ENCODE measurements at places on chromosomes 1 and 21.

- DNase-seq, result no peak
Measured at GRCh38 chr1:24769656-24770651, 24.7 kb downstream of the CLIC4 start.

GRCh38 chr1:13823126-13823880 lies 123.3 kb downstream of the PRDM2 start:
- no peak for DNase-seq

GRCh38 chr1:101540161-101540560 lies 303.3 kb downstream of the S1PR1 start:
- no peak for DNase-seq

GRCh38 chr1:82455342-82455741 lies 654.6 kb downstream of the ADGRL2 start:
- no peak for DNase-seq

- no peak for DNase-seq
Measured at GRCh38 chr1:77757603-77758002, 2.0 kb downstream of the USP33 start.

GRCh38 chr1:182791281-182792179 lies 2.0 kb downstream of the NPL start:
- DNase-seq, result no peak

DNA sequence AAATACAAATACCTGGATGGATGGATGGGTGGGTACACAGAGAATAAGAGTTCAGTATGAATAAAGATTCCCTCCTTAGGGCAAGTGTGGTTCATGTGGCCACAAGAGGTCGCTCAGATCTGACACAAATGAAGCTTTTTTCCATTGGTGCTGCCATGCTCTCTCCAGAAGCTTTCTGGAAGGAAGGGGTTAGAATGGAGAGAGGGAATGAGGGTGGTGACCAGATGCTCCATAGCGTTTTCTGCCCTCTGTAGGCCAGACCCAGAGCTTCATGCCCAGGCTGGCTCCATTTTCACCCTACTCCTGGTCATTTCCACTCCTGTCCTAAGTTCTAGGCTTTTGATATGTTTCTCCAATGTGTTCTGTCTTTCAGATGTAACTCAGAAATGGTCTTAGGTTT lies 3.3 kb upstream of the FCRL6 start:
- peak; percentile 80 for DNase-seq

DNA sequence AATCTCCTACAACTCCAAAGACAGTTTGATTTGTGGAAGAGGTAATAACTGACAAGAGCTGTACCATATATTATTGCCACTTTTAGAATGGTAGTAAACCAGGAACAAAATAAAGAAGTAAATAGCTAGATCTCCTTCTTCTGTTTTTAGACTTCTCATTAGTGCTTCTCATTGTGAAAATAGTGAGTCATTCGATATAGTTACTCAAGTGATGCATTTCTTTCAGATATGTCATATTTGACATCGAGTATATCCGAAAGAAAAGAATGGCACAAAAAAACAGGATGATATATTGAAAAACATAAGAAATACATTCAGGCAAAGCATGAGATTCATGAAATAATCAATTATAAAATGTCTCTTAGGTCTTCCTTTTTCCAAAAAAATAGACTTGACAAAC lies 1346.1 kb downstream of the BRINP3 start:
- DNase-seq, result no peak

GRCh38 chr1:214418391-214418790 lies 133.0 kb downstream of the PTPN14 start:
- no peak for DNase-seq

GRCh38 chr1:184183919-184184318 lies 132.4 kb downstream of the TSEN15 start:
- DNase-seq, result no peak

- DNase-seq, result no peak
Measured at GRCh38 chr1:175569117-175569743, 174.2 kb downstream of the TNR start.

GRCh38 chr1:153977250-153978240 lies at the start of gene JTB:
TSS of gene JTB (minus strand) at chr1:153977674. CDS start at chr1:153977252, 422 bp downstream.
- DNase-seq, result peak; percentile 94

DNA sequence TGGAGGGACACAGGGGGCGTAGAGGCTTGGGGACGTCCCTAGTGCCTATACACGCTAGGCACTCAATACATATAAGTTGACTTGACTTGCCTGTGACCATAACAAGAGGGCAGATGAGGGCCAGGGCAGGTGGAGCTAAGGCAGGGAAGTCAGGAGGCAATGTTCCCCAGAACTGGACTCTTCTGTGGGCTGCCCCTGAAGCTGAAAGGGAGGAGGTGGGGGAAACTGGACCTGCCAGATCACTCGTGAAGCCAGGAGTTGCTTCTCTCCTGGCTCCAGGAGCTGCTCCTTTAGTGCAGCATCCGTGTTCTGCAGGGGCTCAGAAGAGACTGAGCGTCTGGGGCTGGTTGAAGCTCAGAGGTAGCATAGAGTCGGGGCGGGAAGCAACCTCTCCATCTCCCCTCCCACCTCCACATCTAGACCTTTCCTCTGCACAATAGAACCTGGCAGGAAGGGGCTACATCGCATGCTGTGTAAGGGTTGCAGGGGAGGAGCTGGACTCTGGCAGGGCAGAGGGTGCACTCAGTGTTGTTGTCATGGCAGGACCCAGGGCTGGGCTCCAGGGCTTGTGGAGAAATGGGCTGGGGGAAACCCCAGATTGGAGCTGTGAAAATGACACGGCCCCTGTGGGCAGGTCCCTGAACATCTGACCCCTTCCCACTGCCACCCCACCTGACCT lies 2.9 kb upstream of the SEMA4A start:
- no peak for DNase-seq

DNA sequence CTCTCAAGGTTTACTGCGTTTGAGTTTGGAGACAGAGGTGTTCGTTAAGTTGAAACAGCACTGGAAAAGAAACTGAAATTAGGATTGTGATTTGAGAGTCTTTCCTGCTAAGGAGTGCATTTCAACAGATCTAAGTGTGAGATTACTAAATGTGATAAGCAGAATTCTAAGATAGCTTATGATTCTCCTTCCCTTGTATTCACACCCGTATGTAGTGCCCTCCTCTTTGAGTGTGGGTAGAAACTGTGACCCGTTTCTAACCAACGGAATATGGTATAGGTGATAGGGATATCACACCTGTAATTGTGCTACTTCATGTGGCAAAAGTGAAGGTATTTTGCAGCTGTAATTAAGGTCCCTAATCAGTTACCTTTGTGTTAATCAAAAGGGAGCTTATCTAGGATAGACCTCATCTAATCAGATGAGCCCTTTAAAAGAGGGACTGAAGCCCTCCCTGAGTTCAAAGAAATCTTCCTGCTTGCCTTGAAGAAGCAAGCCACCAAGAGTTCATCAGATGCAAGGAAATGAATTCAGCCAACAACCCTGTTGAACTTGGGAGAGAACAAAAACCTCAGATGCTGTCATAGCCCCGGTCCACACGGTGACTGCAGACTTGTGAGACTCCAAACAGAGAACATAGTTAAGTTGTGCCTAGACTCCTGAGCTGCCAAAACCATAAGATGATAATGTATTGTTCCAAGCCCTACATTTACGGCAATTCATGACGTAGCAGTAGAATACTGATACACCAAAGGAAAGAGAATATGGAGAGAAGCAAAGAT lies 12.6 kb upstream of the IL12RB2 start:
- no peak for DNase-seq

DNA sequence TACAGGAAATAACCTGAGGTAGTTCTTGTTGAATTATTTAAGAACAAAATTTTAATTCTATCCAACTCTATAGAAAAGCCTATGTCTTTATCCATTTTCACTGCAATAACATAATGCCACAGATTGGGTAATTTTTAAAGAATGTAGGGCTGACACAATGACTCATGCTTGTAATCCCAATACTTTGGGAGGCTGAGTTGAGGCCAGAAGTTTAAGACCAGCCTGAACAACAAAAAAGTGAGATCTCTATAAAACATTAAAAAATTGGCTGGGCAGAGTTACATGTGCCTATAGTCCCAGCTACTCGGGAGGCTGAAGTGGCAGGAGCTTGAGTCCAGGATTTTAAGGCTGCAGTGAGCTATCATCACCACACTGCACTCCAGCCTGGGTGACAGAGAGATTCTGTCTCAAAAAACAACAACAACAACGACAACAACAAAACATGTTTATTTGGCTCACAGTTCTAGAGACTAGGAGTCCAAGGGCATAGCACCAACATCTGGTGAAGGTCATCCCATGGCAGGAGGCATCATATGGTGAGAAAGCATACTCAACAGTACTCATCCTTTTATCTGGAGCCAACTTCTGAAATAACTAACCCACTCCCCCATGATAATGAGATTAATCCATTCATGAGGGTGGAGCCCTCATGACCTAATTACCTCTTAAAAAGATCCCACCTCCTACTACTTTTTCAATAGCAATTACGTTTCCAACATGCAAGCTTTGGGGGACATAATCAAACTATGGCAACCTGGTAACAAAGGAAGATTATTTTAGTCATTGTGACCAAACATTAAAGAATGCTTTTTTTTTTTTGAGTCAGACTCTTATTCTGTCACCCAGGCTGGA lies 59.6 kb downstream of the ABL2 start:
- DNase-seq, result no peak

DNA sequence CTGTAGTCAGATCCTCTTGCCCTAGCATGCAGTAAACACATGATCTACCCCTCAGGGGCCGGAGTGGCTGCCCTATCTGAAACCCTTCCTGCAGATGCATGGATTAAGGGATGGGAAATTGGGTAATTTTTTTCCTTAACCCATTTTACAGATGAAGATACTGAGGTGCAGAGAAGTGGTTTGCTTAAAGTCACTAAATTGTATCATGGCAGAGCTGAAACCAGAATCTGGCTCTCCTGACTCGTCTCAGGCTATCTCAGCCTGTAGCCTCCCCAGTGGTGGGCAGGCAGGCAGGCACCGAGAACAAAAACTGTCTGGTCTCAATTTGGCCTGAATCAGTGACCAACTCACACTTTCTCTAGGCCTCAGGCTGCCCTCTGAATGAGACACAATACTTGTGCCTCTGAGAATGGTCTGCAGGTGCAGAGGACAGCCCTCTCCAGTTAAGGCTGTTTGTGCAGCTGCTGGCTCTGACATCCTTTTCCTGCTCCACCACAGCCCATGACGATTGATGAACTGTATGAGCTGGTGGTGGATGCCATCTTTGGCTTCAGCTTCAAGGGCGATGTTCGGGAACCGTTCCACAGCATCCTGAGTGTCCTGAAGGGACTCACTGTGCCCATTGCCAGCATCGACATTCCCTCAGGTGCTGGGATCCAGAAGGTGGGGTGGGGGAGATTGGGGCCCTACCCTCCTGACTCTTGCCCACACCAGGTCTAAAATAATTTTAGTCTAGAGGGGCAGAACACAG lies 1.5 kb downstream of the NAXE start:
- DNase-seq, result no peak

GRCh38 chr1:82162486-82163420 lies 362.0 kb downstream of the ADGRL2 start:
- peak; percentile 38 for DNase-seq

DNA sequence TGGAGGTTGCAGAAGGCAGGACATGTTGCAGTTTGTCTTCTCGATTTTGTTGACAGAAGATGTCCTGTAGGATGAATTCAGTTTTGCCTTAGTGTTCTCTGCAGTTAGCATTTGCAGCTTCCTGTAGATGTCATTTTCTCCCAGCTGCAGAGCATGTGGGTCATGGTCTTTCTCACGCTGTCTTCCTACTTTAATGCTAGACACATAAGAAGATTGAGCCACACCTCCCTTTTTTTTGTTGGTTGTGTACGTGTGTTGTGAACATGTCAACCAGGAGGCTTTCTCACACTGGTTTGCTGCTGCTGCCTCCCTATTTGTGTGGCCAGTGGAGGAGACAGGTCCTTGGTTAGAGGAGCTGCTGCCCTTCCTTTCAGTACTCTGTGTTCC lies 110.7 kb downstream of the VPS13D start:
- no peak for DNase-seq

GRCh38 chr1:117205368-117205767 lies 5.4 kb downstream of the VTCN1 start:
- DNase-seq, result no peak

DNA sequence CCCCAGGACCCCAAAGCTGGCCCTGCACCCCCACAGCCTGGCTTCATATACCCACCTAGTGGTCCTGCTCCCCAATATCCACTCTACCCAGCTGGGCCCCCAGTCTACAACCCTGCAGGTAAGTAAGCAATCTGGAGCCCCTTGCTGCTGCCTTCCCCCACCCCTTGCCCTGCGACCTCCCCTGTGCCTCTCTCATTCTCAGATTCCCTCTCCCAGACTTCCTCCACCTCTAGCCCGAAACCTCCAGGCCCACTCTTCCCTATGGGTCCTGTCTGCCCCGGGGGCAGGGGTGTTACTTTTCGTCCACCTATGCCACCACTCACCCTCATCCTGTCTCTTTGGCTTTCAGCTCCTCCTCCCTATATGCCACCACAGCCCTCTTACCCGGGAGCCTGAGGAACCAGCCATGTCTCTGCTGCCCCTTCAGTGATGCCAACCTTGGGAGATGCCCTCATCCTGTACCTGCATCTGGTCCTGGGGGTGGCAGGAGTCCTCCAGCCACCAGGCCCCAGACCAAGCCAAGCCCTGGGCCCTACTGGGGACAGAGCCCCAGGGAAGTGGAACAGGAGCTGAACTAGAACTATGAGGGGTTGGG lies 2.9 kb downstream of the SHISA4 start:
- no peak for DNase-seq

- no peak for DNase-seq
Measured at GRCh38 chr1:170670802-170671628, 7.1 kb downstream of the PRRX1 start.

GRCh38 chr1:161313554-161314200 lies 504 bp upstream of the SDHC start:
- DNase-seq, result no peak

DNA sequence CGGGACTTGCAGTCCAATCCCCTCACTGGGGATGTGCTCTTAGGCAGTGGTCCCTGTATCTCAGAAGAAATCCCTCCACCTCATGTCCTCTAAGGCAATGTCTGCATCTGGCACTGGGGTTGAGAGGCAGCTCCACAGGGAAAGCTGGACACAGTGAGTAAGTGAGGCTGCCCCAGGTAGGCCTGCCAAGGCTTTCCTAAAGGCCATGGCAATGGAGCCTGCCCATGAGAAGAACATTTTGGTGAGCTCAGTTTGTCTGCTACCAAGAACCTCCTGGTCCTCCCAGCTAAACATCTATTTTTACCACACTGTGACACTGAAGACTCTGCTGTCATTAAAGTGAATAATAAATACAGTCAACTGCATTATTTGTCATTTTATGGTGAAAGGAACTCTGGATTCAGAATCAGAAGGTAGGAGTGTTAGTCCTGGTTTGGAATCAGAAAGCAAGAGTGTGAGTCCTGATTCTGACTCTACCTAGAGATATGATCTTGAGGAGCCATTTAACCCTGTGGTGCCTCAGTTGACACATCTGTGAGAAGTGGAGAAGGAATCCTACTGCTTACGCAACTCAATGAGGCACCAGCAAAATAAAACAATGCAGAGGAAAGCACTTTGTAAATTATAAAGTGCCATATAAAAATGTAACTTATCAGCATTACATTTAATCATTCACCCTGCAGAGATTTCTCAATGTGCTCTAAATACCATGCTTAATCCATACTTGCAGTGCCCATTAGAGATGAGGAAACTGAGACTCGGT lies 41.0 kb downstream of the TBX15 start:
- no peak for DNase-seq

All from NCI-H187 (cell line).